ENCODE measurements at places on chromosomes 3 and 15. TPM values are rescaled to one million over a fixed set of nuclear protein-coding genes. Genes with fewer than 3 reads are reported as not detected.
A peak's percentile ranks its signal among the peaks of the same experiment; 100 is the strongest.

Gene SGO1
- 0.99 TPM for total RNA-seq

Gene CPEB1
- total RNA-seq = under 0.01 TPM

DNA sequence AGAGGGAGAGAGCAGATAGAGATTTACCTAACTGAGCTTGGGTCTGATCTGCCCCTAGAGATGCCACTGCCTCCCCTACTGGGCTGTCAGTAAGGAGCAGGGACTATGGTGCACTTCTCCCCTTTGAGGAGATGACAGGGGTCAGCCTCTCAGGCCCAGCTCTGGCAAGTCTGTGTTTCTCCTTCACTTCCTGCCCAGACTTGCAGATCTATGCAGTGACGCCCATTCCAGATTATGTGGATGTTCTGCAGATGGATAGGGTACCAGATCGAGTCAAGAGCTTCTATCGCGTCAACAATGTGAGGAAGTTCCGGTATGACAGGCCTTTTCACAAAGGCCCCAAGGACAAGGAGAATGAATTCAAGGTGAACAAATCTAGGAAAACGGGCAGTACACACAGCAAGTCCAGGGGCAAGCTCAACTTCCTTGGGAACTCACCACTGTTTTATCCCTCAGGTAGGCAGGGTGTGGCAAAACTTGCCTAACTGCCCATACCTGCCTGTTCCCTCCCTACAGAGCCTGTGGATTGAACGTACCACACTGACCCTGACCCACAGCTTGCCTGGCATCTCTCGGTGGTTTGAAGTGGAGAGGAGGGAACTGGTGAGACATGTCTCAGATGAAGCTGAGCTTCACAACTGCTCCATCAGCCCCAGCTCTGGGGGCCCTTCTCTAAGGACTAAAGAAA is 29.1 kb upstream of the MANF start:
- DNase-seq = no peak

GRCh38 chr3:72311425-72311824 is 526.5 kb upstream of the PROK2 start:
- no peak for DNase-seq

GRCh38 chr3:93936549-93936948 is 37.1 kb downstream of the PROS1 start:
- no peak for DNase-seq

GRCh38 chr3:46209053-46209452 is 940 bp upstream of the CCR1 start:
- no peak for DNase-seq

- DNase-seq = no peak
Observed at GRCh38 chr3:172692751-172693338, 18.0 kb downstream of the NCEH1 start.

GRCh38 chr3:20406611-20407011 is 220.6 kb upstream of the SGO1 start:
- no peak for DNase-seq

DNA sequence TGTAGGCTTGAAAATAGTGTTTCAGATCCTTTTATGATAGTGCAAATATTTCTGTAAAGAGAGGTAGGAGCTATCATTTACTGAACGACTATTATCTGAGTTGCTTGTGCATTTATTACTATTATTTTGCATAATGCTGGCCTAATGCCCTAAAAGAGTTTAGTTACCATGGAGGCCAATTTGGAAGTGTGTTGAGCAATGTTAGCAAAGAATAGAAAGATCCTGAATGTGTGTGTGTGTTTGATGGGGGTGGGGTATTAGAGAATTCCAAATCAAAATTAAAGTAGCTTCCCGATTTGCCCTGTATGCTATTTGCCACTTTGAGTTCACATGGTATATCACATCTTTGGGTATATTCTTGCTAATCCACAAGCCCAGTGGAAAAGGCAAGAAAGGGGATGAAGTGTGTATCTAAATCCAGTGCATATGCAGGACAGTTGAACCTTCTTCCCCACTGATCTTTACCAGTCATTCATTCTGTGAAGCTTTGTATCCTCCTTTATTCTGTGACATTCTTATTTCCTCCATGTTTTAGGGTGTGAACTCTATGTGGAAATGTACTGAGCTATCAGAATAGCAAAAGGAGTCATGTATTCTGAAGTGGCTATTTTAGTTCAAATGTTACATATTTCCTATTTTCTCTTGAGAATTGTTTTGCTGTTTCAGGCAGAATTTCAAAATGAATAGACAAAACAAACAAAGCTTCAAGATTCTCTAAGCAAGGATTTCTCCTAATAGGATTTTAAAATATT is 45.7 kb upstream of the PLSCR5 start:
- no peak for DNase-seq

GRCh38 chr15:88664151-88664778 is 25.4 kb downstream of the ISG20 start:
- DNase-seq = peak; percentile 40
